Effector memory CD4-positive, alpha-beta T cell (primary cell): ENCODE measurements at places on chromosomes 7 and 10.

DNA sequence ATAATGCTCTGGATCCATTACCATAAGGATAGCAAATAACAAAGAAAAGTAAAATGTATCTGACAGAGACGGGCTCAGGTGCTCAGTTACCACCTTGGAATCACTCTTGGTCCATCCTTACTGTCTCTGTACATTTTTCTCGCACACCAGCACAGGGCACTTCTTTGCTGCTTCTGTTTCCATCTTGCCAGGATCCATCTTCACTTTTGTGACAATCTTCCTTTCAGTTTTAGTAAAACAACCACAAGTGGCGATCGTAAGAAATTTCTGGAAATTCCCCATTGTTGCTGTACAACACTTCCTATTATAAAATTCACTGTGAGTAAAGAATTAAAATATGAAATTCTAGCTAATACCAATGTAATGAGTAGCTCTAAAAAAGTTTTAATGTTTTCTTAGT, 695.5 kb downstream of the GRM8 start:
- no peak for DNase-seq

GRCh38 chr10:108037061-108037460, 872.6 kb upstream of the SORCS1 start:
- no peak for DNase-seq

DNA sequence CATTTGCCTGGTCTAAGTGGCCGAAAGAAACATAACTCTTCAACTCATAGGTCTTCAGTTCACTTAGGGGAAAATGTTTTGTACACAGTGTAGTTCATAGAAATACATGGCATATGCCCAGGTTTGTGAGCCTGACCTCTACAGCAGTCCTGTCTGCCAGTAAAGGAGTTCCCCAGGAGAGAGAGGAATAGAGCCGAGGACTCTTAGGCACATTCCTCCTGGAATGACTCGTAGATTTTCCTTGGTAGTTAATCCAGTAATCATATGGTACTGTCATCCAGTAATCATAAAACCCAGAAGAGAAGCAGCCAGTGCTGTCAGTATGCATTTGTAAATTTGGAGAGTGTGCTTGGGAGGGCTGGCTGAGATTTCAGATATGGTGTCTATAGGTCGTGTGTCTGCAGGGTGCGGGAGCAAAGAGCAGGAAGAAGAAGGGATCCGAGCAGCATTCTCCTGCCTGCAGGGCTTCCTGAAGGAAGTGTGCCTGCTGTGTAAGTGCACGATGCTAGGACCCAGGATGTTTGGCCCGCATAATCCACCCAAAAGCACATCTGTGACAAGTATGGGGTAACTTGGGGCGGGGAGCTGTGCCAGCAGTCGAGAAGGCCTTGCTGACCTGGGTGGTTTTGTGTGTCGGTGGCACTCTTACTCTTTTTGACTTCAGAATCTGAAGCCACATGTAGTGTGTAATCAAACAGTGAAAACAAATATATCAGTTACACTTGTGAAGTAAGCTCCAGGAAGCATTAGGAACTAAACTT, 13.9 kb downstream of the EIF4H start:
- no peak for DNase-seq

- no peak for DNase-seq
Measured at GRCh38 chr10:593901-594457, 95.5 kb downstream of the DIP2C start.

- DNase-seq = no peak
Measured at GRCh38 chr7:12553416-12553815, 17.1 kb upstream of the SCIN start.

GRCh38 chr10:124870854-124871425, 69.3 kb downstream of the ABRAXAS2 start:
- DNase-seq = no peak

DNA sequence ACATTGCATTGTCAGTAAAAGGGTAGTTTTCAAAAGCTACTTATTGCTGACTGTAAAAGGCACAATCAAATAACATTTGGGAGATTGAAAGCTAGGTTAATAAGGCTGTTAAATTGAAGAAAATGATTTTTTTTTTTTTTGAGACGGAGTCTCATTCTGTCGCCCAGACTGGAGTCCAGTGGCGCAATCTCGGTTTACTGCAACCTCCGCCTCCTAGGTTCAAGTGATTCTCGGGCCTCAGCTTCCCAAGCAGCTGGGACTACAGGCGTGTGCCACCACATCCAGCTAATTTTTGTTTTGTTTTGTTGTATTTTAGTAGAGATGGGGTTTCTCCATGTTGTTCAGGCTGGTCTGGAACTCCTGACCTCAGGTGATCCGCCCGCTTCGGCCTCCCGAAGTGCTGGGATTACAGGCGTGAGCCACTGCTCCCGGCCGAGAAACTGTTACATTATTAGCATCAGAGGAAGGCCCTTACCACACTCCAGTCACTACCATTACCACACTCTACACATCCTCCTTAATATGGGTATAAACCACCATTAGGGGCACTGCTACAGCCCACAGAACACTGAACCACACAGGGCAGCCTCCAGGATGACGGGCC, 1.0 kb downstream of the CYP51A1 start:
- no peak for DNase-seq

DNA sequence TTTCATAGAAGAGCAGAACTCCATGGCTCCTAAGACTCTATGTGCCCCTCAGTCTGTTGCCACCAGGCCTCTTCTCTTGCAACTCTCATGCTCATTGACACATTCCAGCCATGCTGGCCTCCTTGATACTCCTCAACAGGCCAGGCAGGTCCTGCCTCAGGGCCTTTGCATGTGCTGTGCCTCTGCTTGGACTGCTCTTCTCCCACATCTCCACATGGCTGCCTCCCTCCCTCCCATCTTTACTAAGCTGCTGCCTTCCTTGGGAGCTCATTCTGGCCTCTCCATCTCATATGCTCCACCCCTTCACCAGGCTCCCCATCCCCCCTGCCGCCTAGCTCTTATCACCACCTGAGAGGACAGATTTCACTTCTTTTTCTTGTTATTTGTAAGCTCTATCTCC, 103.8 kb upstream of the GPR26 start:
- DNase-seq = no peak

- no peak for DNase-seq
Measured at GRCh38 chr7:66140924-66141323, 26.3 kb downstream of the CRCP start.

DNA sequence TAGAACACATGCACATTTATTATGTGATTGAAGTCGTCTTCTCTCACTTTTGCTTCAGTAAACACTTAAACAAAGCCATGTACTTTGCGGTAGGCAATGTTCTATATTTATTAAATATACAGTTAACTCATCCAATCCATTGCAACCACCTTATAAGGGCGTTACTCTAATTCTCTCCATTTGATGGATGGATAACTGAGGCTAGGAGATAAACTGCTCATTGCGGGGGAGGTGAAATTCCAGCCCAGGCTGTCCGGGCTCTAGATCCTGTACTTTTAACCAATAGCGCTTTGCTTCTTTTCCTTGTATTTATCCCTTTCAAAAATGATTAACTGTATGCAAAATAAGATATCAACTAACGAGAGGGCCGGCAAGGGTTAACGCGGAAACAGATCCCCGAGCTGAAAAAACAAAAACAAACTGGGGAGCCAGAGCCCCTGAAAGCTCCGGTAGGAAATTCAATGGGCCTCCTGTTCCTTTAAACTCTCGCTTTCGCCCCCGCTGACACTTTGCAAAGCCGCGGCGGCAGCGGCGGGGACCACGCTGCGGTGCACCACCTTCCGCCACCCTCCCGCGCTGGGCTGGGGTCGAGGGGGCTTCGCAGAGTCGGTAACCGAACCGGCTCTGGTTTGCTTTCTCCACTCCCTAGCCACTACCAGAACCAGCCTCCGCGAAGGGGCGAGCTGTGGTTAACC, 1.0 kb upstream of the PLXDC2 start:
- DNase-seq = no peak

- no peak for DNase-seq
Measured at GRCh38 chr10:15704581-15704968, 15.1 kb downstream of the ITGA8 start.

- DNase-seq = no peak
Measured at GRCh38 chr7:100088095-100088620, 611 bp upstream of the COPS6 start.

- no peak for DNase-seq
Measured at GRCh38 chr7:75985518-75986146, 8.8 kb downstream of the TMEM120A start.

- DNase-seq = no peak
Measured at GRCh38 chr10:99766302-99766681, 16.1 kb upstream of the ABCC2 start.

- no peak for DNase-seq
Measured at GRCh38 chr7:110870926-110871325, 220.0 kb upstream of the LRRN3 start.

DNA sequence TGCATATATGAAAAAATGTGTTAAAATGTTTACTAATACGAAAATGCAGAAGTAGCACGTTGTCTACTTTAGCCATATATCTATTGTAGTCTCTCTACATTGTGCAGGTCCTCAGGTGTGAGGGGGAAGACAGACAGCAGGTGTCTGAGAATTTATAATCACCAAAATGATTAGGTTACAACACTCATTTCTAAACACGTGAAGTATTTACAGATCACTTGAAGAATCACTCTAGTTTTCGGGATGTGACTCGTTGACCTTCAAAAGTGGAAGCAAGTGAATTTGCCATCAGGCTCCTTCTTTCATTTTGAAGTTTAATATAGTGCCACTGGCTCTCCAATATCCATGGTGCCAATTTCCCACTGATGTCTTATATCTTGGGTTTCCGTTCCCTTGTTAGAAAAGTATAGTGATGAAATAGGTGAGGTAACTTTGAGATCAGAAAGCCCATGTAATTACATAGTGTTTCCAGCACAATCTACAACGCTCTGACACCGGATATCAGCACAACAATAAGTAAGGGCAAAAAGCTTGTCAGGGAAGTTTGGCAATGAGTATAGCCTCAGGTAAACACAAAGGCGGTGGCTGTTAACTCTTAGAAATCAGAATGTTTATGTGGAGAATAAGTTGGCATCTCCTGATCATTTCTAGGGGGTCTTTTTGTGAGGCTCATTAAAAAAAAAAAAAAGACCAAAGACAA, 57.5 kb upstream of the SP4 start:
- no peak for DNase-seq

- DNase-seq = no peak
Measured at GRCh38 chr10:79994556-79994955, 45.7 kb upstream of the SFTPD start.

DNA sequence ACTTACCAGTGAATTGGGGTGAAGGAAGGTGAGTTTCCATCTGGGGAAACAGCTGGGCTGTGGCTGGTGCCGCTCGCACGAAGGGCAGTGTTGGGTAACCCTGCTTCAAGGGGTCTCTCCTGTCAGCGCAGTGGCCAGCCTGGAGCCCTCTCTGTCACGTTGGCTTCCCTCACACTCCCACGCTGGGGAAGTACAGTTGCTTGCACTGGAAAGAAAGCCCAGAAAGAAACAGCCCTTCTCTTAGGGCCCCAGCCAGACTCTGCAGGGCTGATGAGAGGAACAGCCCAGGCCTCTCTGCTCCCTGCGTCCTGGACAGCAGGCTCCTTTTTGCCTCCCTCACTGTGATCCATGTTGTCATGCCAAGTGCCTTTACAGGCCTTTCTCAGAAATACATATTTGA, 40.3 kb upstream of the TRIM8 start:
- no peak for DNase-seq

DNA sequence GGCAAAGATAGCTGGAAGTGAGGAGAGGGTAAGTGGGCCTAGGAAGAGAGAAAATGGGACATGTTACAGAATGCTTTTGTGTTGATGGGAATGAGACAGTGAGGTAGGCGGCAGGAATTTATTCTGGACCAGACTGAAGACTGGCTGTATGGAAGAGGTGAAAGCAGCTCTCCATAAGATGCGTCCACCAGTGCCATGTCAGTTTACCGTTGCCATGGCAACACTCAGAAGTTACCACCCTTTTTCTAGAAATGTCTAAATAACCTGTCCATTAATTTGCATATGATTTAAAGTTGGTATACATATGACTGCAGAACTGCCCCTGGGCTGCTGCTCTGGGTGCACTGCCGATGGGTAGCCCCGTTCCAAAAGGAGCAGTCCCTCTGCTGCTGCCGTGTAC, 46.7 kb downstream of the RAB18 start:
- no peak for DNase-seq

DNA sequence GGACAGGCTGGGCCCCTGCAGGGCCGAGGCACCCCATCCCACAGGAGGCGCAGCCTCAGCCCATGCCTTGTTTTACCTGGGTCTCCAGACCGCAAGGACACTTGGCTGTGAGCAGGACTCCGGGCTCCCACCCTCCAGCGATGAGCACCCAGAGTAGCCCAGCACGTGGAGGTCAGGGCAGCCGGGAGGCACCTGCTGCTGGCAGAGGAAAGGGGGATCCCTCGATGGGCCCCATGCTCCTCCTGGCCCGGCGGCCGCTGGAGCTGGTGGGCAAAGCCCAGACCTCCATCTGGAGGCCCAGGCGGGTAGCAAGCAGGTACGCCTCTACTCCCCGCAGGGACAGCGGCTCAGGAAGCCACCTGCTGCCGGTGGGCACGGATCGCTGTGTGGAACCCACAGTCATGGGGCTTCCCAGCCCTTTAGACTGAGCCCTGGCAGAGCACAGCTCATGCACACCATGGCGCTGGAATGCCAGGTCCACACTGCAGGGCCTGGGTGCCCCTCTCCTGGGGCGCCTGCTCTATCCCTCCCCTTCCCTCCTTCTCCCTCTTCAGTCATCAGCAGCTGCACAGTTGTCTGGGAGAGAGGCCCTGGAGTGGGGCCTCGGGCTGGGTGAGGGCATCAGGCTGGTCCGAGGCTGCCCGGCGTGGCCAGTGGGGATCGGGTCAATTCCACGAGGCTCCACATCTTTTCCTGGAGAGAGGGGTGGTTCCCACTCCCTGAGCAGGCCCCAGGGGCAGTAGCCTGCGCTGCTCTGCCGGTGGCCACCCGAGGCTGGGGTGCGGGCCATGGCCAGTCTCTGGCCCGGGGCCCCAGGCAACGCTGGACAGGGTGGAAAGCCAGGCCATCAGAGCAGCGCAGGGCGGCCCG, 65.7 kb downstream of the PWWP2B start:
- DNase-seq = no peak

- no peak for DNase-seq
Measured at GRCh38 chr10:128274938-128275337, 148.7 kb upstream of the MKI67 start.

GRCh38 chr7:129126314-129126713, 18.2 kb upstream of the TSPAN33 start:
- no peak for DNase-seq

- no peak for DNase-seq
Measured at GRCh38 chr7:51224811-51225595, 91.6 kb downstream of the COBL start.

- peak; percentile 58 for DNase-seq
Measured at GRCh38 chr7:155206318-155207020, 91.2 kb upstream of the INSIG1 start.

DNA sequence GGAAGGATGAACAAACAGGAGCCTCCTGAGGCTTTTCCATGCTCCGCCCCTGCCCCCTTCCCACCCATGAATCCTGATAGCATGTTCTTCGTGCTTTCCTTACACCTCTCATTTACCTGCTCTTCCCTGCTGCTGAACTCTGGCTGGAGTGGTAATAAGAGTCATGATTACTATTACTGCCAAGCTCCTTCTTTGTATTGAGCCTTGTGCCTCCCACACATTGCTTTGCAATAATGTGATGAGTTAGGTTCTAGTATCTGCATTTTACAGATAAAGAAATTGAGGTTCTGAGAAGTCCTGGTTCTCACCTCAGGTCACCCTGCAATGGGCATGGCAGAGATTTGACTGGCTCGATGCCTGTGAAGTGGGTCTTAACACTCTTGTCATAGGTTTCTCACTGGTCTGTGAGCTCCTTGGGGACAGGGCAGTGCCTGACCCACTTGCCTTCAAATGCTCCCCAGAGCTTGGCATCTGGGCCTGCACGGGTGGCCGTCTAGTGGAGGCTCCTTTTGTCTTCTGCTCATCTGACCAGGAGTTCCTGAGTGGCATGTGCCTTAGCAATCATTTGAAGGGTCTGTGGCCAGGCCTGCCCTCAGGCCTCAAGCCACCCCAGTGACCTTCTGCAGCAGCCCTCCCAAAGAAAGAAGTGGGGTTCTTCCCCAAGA, 309.2 kb upstream of the ZMIZ1 start:
- DNase-seq = no peak
